GM12891 (cell line): ENCODE measurements at places on chromosomes 6 and 20.

DNA sequence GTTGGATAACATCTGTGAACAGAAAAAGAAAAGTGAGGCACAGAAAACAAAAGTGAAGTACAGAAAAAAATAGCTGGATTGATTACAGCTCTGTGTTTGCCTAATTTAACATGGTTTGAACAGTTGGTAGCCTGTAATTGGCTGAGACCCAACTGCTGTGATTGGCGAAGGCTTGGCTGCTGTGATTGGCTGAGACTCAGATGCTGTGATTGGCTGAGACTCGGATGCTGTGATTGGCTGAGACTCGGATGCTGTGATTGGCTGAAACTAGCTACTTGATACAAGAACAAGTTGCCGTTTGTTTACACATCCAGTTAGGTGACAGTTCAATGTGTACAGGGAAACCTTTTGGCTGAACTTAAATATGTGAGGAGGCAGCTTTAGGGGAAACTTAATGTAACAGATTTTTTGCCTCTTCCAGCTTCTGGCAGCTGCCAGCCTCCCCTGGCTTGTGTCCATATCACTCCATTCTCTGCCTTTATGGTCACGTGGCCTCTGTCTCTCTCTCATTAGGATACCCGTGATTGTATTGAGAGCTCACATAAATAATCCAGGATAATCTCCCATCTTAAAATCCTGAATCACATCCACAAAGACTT lies 223.4 kb upstream of the FOXA2 start:
- DNase-seq = no peak

DNA sequence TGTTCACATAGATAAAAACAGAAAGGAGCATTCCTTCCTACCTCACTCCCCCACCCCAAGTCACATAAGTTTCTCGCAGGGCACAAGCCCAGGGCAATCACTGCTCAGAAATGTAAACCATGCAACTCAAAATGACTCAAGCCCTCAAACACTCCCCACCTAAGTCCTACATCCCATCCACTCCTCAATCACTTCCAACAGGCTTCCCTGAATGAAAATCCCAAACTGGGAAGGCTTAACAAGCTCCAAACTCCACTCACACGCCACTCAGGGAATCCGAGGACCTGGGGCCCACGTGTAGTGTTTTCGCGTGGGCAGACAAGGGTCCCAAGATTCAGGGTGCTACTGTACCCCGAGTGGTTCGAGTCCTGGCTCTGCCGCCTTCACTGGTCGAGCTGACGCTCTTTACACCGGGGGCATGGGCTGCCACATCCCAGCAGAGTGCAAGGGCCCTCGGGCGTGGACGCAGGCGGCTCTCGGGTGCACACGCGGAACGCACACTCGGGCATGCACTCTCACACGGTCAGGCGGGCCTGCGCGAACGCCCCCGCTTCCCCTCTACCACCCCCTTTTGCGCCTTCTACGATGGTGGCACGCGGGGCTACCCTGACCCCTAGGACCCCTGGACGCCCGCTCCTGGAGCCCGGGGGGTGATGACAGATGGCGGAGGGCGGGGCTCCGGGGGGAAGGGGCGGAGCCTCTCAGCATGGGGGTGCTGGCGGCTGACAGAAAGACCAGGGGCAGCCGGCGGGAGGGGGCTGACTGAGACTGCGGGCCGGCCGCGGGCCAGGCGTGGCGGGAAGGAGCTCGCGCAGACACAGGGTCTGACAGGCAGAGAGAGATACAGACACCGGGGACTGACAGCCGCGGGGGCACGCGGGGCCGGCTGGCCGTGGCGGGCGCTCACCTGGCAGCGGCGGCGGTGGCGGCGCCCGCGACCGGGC lies 657 bp downstream of the ZHX3 start:
- peak; percentile 79 for DNase-seq

DNA sequence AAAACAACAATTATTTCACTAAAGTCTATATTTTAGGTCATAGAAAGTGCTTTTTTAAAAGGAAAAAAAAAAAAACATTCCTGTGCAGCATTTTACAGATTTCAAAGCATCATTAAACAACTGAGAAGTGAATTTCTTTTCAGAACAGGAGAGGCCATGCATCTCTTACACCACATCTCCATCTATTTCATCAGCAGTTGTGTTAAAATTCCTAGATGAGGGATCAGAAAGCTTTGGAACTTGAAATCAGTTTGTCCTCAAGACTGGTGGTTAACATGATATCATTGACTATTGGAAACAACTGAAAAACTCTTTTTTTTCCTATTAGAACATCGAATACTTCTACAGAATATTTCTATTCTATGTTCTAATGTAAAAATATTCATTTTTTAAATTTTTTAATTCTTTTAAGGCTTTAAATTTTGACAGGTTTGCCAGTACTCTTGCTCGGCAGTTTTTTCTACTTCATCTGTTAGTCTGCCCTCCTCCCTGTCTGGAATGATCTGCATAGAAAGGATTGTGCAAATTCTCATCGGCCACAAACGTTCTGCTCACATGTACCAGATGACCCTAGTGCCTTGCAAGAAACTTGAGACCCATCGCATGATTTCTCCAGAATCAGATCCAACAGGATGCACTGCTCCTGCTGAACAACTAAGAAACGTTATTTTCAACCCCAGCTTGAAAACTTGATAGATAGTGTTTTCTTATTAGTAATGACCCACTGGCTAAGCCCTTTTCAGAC lies 411.0 kb upstream of the AGPAT4 start:
- no peak for DNase-seq

DNA sequence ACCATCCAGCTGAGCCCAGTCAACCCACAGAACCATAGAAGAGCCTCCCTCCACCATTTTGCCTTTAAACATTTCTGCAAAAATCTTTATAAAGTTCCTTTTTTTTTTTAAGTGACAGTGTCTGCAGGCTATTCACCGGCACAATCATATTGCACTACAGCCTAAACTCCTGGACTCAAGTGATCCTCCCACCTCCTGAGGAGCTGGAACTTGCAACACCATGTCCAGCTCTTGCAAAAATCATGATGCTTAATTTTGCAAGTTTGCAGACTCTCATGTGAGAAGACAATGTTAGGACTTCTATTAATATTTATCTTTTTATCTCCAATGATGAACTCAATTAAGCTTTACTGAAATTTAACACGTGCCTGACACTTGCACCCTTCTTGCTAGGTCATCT lies 88.8 kb downstream of the INSM1 start:
- no peak for DNase-seq

DNA sequence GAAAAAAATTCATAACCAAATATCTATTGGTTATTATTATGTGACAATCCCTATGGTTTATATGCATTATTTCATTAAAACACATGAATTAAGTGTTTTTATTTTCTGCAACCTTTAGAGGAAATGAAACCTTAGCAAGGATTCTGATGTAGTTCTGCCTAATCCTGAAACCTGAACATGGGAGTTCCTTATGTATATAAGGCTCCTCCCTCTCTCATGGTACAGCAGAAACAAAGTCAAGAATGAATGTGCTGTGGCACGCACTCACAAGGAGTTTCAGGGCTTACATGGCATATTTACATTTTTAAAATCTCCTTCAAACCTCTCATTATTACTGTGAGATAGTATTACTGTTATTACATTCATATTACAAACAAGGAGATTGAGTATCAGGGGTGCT lies 426.4 kb upstream of the CITED2 start:
- DNase-seq = no peak

DNA sequence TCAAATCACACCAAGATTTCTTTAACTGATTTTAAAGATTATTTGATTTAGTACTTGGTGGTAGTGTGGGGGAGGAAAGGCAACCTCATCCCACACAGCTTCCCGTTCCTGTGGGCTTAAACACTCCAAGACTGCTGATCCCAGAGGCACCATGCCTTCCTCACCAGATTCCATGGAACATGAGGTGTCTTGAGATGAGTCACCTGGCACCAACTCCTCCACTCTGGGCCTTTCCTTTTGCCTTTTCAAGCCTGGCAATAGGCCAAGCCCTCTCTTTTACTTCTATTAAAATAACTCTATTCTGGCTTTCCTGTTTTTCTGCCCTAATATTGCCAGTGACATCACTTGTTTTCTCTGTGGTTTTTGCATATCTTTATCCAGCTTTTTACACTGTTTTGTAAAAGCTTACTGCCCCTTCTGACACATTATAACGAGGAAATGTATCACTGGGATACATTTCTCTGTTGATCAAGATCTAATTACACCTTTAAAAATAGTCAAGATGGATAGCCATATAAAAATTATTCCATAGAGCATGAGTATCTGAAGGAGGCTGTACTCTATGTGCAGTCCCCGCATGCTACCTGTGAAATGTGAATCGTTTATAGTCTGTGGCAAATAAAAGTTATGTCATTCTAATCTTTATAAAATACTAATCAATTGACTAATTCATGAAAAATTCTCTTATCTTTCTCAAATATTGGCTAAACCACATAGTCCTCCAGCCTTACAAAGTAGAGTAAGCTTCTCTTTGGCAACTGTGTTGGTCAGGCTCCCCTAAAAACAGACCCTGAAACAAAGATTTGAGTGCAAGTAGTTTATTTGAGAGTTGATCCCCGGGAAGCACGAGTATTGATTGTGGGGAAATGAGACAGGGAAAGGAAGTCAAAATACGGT lies 257.8 kb upstream of the KCNQ5 start:
- DNase-seq = no peak

DNA sequence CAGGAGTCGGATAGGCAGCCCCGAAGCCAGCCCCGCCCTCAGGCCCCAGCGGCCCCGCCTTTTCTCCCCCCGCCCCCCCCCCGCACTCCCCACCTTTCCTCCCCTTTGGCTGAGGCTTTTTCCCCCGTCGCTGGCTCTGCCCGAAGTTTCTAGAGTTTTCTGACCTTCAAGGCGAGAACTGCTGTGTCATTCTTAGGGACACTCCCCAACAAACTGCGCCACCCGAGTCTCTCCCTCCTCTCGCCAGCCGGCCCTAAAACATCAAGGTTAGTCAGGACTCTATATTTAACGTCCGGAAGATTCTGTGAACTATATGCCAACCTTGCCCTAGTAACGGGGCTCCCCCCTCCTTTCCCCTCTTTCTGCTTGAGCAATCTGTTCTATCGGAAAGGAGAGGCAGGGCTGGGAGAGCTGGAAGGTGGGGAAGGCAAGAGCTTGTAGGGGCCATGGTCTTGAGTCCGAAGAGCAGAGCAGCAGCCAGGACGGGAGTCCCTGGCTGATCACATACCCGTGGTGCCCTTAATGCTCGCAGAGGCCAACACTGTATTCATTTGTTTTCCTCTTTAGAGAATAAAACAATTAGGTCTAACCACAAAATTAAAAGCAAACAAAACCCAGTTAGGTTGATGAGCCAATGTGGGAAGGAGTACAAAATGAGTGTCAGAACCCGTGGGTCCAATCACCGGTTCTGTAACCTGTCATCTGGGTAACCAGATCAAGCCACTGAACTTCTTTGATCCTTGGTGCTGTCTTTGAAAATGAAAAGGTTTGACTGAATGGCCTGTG lies 5.3 kb upstream of the HSPA1B start:
- peak; percentile 44 for DNase-seq

DNA sequence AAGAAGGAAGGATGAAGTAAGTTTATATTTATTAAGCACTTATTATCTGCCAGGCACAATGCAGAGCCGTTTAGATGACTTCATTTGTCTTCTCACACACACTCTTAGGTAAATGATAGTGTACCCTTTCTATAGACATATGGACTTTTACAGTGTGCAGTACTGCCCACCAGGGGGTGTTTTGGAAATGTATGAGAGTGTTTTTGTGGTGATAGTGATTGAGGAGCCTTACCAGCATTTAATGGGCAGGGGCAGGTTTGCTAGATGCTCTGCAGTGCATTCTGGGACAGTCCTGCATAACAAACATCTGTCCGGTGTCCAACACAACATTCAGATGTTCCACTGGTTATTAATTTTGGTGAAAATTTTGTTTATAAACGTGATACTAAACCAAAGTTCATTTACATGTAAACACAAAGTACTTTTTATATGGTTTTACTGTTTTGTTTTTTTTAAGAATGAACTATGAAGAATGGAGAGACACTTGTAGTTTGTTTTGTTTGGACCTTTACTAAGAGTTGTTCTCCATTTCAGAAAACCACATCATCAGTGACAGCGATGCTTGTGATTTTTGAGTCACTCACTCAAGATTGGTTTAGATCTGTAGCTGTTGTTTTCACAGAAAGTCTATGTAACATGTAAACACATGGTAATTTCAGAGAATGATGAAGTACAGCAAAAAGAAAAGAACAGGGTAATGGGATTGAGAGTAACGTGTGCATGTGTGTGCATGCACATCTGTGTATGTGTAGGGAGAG lies 19.9 kb downstream of the KCNS1 start:
- no peak for DNase-seq

GRCh38 chr6:21187485-21187884 lies 406.1 kb upstream of the SOX4 start:
- no peak for DNase-seq

DNA sequence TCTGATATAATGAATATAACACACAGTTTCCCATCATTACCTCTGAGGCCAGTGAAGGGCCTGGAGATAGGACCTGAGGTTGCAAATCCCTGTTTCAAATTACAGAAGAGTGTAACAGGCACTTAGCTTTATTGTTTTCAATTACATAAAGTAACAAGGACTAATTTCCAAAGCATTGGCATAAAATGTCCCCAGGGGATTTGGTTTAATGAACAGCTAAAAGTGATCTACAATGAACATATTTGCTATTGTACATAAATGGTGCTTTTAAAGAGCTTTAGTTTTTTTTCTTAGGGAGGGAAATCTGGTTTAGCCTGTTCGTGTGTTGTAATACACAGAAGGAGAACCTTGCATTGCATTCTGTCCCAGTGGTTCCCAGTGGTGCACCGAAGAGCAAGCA lies 54.4 kb downstream of the HMGN3 start:
- no peak for DNase-seq

GRCh38 chr6:112348891-112349635 lies 1.9 kb downstream of the RFPL4B start:
- DNase-seq = no peak

- DNase-seq = no peak
These were observed 36.9 kb downstream of the CBFA2T2 start for GRCh38 chr20:33526769-33527168.

DNA sequence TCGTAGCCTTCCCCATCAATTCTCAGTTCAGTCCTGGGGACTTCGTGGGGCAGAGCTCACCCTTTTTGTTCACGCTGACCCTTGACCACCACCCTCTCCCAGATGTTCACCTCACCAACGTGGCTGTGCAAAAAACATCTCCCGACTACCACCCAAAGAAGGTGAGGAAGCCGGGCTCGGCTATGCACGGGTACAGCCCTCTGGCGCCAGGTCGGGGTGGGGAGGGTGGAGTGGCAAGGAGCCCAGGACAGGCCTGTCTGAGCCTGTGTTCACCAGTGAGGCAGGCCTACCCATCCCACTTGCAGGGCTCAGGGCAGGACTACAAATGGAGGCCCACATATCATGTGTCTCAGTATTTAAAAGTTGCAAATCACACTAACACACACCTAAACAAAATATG lies 18.1 kb downstream of the PDRG1 start:
- DNase-seq = no peak

- no peak for DNase-seq
These were observed 396.8 kb downstream of the CDKAL1 start for GRCh38 chr6:20931093-20931492.

DNA sequence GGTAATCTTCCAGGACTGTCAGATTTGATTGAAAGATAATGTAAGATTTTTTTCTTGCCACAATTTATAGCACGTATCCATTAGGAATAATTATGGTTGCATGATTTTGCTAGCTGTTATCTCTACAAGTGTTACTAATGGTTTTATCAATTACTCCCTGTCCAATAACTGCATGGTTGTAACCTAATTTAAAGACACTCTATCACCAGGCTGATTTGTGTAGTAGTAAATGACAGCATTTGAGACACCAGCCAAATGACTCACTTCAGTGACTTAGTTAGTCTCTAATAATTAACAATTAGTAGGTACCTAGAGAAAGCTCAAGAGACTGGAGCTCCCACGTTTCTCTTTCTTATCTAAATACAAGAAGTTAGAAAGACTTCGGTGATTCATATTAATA lies 453.8 kb upstream of the POU3F2 start:
- no peak for DNase-seq
